ENCODE measurements at places on chromosomes 6 and 20.
A peak's percentile ranks its signal among the peaks of the same experiment; 100 is the strongest.

- no peak for DNase-seq
These were observed 5.6 kb upstream of the KCNK16 start for GRCh38 chr6:39328066-39328465.

- DNase-seq, result no peak
These were observed at the start of gene TTBK1 for GRCh38 chr6:43242908-43243663. Gene TTBK1, plus strand, starts transcription at chr6:43243481. Its CDS starts 3,180 bp downstream, at chr6:43246661.

DNA sequence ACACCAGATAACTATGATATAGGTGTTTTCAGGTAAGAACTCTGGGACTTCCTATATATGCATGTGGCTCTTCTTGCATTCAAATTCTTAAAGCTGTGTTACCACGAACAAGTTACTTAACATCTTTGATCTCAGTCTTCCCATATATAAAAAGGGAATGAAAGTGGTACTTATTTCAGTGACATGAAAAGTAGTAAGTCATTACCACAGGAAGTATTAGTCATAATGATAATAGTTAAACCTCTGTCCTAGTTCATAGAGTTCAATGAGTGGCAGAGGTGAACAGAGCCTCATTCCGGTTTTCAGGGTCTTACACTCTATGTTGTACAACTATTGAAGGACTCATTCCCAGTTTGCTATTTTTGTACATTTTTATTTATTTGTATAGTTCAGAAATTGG lies 237.0 kb downstream of the NKAIN2 start:
- DNase-seq, result no peak

GRCh38 chr6:35478259-35478658 lies 10.1 kb downstream of the RPL10A start:
- no peak for DNase-seq

DNA sequence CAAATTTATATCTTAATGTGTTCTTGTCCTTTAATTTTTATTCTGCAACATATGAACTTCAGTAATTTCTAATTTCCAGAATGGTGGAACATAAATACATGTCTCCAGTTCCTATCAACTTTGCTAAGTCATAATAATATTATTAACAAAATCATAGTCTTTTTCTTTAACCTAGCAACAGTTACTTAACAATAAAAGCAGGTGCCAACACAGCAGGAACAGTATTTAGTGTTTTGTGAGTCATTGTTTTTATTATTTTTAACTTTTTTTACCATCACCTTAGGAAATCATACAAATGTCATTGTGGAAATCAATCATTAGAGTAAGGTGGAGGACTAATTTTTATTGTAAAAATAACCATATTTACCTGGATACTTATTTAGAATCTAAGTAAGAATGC lies 133.5 kb downstream of the PLCB1 start:
- DNase-seq, result no peak

GRCh38 chr6:18241208-18242038 lies 22.9 kb downstream of the DEK start:
- DNase-seq, result no peak

DNA sequence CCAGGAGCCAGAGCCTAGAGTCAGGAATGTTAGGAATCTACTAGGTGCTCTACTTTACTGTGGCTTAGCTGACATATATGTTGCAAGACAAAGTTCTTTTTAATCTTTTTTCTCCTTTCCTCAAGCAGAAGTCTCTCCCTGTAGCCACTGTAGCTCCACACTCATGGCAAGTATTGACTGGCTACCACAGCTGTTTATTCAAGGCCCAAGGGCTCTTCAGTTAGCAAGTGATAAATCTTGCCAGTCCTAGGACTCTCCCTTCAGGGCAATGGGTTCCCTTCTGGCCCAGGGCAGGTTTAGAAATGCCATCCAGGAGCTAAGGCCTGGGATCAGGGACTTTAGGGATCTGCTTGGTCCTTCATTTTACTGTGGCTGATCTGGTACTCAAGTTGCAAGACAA lies 82.0 kb upstream of the TNFRSF21 start:
- DNase-seq, result no peak

DNA sequence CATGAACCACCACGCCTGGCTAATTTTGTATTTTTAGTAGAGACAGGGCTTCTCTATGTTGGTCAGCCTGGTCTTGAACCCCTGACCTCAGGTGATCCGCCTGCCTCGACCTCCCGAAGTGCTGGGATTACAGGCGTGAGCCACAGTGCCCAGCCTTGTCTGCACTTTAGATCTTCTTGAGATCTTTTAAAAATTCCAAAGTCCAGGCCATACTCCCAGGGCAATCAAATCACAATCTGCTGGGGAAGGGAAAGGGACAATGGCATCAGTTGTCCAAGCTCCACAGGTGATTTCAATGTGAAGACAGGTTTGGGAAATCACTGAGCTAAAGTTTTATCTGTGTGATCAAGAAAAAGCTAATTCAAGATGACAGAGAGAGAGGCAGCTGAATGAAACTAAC lies 16.9 kb downstream of the NCOA6 start:
- DNase-seq, result no peak

DNA sequence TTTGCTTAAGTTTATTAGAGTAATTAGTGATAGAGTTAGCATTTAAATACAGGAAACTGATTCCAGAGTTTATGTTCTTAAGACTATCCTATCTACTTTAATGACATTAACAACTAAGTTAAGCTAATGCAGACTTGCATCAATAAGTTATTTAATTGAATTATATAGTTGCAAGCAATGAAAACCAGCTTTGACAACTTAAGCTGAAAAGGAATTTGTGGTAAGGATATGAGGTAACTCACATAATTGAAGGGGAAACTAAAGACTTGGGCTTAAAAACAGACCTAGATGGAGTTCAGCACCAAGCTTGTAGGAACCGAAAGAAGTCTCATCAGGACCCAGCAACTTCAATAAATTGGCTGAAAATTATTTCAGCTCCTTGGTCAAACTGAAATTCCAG lies 222.3 kb downstream of the IBTK start:
- DNase-seq, result no peak

GRCh38 chr20:37315452-37316110 lies 26.1 kb downstream of the MANBAL start:
- no peak for DNase-seq

DNA sequence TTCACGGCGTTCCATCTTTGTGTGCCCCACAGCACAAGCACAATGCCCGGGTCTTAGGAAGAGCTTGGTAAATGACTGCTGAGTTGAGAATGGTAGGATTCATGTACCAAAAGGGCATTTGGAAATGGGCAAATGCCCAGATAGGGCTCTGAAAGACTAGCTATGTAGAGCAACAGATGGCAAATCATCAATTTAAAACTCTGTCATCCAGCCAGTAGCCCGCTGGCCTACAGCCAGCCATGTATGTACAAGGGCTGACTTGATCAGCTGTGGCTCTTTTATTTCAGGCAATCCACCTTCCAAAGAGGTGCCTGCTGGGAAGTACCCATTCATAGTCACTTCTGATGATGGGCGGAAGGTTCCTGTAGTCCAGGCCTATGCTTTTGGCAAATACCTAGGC lies 35.1 kb downstream of the NT5E start:
- DNase-seq, result no peak

DNA sequence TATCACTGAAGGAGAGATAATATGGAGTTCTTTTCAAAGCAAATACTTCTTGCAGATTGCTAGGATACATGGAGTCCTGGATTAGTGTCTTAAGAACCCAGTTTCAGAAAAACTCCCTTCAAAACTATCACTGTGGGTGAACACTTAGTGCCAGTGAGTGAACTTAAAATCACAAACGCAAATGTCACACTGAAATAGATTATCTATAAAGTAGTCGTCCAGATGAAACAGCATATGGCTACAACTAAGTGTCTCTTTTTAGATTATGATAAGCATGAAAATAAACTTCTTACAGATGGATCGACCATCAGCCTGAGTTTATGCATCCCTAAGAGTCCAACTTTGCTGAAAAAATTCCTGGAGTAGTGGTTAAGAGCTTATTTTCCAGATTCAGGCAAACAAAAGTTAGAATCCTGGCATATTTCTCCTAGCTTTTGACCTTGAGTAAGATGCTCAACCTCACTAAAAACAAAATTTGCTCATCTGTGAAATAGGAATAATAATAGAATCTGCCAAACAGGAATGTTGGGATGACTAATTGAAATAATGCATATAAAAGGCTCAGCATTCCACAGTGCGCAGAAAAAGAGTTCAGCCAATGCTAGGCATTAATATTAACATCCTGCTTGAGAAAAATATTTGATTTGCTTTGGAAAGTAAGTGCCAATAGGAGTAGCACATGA lies 70.4 kb downstream of the DOK5 start:
- no peak for DNase-seq

- peak; percentile 58 for DNase-seq
These were observed 859 bp upstream of the BIRC7 start for GRCh38 chr20:63234693-63235398.

- no peak for DNase-seq
These were observed 295.5 kb upstream of the JARID2 start for GRCh38 chr6:14950103-14950969.

- no peak for DNase-seq
These were observed 925 bp downstream of the FHL5 start for GRCh38 chr6:96563853-96564252.

- DNase-seq, result no peak
These were observed 68.5 kb downstream of the FYN start for GRCh38 chr6:111804627-111805235.

GRCh38 chr6:159979136-159979874 lies 10.4 kb downstream of the IGF2R start:
- DNase-seq, result no peak

DNA sequence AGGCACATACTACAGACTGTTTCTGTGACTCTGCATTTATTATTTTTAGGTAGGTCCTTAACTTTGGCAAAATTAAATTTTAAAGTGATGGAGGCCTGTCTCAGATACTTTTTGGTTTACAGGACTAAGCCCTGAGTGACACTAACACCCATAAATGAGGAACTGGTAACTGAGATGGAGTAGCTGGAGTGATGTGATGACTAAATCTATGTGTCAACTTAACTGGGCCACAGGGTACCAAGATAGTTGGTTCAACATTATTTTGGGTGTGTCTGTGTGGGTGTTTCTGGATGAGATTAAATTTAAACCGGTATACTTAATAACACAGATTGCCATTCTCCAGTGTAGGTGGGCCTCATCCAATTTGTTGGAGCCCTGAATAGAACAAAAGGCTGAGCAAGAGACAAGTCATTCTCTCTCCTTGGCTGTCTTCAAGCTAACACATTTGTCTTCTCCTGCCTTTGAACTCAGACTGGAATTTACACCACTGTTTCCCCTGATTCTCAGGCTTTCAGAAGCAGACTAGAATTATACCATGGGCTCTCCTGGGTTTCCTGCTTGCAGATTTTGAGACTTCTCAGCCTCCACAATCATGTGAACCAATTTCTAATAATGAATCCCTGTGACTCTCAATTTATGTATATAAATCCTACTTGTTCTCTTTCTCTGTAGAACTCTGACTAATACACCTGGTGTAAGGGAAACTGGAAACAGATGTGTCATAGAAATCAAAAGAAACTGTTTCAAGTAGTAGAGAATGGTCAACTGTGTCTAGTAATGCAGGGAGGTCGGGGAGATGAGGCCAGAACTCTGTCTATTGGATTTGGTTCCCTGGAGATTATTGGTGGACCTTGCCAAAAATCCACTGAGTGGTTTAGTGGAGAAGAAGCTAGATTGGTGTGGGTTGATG lies 579.2 kb downstream of the EPM2A start:
- no peak for DNase-seq

DNA sequence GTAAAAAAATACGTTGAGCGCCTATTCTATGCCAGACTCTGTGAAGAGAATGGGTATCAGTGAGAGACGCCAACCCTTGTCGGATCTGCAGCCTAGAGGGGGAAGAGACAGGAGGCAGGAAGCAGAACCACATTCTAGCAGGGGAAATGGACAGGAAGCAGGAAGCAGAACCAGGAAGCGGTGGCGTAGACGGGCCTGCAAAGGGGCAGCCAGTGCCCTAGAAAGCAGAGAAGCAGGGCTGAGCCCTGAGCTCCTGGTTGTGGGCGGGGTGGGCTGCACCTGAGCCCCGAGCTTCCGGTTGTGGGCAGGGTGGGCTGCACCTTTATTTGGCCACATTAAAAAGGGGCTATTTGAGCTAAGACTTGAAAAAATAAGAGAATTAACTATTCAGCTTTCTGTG lies 71.9 kb downstream of the FAM120B start:
- DNase-seq, result peak; percentile 55

DNA sequence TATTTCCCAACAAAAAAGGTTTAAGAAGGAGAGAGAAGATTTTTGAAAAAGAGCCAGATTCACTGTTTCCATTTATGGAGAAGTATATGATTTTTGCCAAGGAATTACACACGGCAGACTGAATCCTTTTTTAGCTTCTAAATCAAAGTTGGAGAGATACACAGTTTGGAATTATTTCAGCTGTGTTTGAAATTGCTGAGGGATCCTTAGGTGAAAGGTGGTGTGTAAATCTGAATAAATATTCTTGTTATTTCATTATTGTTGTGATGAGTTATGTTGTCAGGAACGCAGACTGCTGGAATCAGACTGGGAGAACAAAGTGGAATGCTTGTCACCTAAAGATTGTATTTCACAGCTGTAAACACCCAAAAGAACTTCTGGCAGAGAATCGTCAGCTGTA lies 168.5 kb upstream of the AKIRIN2 start:
- DNase-seq, result no peak

DNA sequence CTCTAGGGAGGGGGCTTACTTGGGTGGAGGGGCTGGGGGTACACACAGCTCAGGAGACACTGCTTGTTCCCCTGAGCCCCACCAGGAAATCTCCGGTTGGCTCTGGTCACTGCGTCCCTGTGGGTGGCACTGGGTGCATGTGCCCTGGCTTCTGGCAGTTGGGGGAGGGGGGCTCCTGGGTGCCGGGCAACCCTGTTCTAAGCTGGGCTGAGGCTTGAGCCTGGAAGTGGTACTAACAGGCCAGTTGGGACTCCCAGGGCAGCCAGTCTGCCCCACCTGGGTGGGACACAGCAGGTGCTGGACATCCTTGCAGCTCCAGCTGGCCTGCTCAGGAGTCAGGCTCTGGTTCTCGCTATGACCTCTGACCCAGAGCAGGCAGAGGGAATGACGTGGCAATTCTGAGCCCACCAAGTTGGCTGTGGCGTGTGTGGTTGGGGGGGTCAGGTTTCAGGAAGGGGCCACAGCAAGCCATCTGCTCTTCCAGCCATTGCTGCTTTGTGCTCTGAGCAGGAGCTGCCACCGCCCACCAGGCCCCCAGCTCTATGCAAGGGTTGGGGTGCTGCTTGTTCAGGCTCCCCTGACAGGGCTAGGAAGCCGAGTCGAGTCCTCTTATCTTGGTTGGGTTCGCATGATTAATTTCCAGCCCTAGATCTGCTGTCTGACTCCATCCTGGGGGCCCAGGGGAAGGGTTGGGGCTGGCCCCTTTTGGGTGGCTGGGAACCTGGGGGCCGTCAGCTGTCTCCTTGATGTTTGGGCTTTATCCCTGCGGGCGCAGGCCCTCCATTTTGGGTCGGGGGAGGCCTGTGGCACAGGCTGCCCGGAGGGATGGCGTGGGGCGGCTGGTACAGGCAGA lies 590 bp downstream of the C20orf204 start:
- no peak for DNase-seq

DNA sequence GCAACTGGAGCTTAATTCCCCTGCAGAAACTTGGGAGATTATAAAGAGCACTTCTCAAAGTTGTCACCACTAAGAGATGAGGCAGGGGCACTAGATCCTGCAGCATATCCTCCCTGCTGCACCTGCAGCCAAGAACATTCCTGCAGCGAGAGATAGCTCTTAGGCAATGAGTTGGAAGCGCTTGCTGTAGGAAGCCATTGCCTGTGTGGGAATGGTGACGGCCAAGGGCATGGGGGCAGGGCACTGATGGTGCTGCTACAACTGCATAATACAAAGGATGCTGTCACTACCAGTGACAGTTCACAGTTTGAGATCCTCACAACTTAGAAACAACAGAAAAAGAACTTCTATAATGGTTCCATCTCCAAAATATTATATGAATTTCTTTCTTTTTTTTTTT lies 89.9 kb downstream of the CDS2 start:
- DNase-seq, result no peak

Measured in endothelial cell (in vitro differentiated cells).